ENCODE measurements at places on chromosomes 1 and 21.
A peak's percentile ranks its signal among the peaks of the same experiment; 100 is the strongest.

GRCh38 chr1:205688171-205689080 is 8.1 kb upstream of the SLC45A3 start:
- DNase-seq: no peak

DNA sequence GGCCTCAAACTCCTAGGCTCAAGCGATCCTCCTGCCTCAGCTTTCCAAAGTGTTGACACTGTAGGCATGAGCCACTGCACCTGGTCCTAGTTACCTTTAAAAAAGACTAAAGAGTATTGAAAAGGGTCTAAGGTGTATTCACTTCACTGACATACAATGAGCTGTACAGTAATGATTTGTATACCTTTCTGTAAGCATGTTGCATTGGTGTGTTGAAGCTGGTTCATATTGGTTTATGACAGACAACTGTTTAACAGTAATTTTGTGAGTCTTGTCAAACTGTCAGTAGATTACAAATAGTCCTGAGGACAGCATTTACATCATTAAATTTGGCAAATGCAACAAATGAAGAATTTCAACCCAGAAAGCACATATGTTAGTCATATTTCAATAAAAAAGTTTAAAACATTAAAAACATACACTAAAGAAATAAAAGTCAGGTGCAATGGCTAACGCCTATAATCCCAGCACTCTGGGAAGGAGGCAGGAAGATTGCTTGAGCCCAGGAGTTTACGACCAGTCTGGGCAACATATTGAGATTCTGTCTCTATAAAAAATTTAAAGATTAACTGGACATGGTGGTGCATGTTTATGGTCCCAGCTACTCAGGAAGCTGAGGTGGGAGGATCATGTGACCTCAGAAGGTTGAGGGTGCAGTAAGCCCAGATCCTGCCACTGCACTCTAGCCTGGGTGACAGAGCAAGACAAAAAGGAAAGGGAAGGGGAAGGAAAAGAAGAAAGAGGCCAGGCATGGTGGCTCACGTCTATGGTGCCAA is 88.3 kb upstream of the HP1BP3 start:
- no peak for DNase-seq

DNA sequence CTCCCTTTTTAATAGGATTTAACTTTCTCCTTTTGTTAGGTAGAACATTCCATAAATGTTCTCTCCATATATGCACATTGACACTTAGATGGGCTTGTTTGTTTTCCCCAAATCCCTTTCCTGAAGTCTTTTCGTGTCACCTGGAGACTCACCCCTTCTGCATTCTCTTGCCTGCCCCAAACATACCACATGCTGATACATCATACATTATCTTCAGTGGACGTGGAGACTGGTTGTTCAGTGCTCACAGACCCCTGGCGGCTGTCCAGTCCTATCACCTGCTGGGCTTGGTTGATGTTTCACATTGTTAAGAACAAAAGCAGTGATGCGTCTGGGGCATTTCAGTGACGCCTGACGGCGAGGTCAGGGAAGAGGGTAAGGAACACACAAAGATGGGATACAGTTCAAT is 22.2 kb downstream of the FMOD start:
- no peak for DNase-seq

- DNase-seq: peak; percentile 23
These were observed 20.1 kb downstream of the UBE2U start for GRCh38 chr1:64223329-64224151.

- DNase-seq: no peak
These were observed 5.8 kb downstream of the PDZK1 start for GRCh38 chr1:145701306-145701862.

DNA sequence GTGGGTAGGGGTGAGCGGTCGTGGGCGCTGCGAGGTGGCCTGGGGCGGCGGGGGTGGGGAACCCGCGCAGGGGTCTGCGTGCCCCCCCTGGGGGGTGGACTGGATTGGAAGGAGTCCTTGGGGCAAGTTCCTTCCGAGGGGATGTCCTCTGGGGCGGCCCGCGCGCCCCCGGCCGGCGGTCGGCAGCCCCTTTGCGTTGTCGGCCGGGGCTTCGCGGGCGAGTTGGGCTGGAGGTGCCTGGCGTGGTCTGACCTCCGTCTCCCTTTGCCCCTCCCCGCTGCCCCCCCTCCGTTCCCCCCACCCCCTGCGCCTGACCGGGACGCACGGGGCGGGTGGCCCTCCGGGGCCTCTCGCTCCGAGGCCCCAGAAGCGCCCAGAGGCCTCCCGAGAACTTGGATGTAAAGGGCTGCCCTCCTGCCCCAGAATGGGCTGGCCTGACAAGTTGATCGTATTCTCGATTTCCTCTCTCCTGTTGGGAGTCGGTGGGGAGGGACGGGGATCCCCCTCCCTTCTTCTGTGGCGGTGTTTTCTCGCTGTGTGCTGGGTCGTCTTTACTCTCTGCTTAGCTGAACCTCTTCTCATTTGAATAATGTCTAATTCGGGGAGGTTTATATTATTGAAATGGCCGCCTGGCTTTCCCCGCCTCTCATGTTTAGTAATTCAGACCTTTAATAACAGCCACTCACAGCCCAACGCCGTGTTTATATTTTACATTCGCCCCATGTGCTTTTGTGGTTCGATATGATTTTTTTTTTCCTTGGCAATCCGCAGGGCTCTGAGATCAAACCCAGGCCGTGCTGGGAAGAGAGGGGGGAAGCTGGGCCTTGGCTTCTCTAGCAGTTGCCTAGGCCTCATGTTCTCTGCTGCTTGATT is 1.3 kb downstream of the POU2F1 start:
- DNase-seq: peak; percentile 52

GRCh38 chr1:47984175-47984789 is 12.9 kb downstream of the TRABD2B start:
- DNase-seq: no peak
